GM12892 (cell line): ENCODE measurements at places on chromosomes 2 and 18.

DNA sequence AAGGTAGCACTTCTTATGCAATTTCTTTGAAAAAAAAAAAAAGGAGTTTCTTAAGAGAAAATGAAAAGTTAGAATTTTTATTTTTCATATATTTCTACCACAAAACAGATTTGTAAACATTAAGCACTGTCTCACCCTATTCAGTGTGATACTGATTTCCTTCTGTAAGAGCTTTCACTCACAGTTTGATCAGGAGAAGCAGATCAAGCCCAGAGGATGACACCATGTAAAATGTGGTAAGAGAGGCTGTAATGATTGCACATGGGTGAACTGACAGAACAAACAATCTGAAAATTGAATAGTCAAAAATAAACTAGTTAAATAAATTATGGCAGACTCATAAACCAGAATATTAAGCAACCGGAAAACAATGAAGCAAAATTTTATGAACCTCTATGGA, 54.5 kb downstream of the MEMO1 start:
- DNase-seq: no peak

DNA sequence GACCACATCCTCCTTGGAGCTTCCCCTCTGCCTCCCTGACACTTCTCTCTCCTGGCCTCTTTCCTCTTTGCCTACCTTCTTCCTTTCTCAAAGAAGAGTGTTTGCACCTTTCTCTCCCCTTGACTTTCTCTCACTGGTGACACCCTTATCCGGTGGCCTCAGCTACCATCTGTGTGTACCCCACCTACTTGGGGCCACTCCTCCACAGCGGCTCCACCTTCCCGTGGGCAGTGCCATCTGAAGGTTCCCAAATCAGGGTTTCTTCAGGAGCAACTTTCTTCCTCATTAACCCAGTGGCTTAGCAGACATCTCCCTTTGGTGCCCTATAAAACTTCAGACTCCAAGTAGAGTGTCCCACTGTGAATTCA, 5.3 kb upstream of the NCL start:
- no peak for DNase-seq

DNA sequence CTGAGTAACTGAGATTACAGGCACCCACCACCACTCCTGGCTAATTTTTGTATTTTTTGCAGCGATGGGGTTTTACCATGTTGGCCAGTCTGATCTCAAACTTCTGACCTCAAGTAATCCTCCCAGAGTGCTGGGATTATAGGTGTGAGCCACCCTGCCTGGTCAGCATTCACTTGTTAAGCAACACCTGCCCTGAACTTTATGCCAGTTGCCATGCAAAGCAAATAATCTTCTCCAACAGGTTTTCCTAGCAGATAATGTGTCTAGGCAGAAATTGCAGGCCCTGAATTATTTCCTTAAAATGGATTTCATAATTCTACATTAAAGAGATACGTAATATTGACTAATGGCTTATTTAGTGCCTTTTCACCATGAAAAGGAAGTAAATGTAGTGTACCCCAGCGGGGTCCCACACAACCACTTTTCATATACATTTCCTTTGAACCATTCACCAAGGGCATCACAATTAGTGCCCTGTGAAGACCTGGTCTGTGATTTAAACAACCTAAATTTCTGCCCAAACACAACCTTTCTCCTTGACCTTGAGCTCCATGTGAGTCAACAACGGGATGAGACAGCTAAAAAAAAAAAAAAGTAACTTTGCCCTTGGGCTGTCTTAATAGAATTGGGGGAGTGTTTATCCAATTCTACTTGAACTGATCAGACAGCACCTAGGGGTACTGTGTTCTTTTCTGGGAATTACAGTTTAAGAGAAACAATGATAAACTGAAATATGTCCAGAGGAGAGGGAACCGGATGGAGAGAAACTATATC, 41.6 kb downstream of the EEF1B2 start:
- DNase-seq: no peak

DNA sequence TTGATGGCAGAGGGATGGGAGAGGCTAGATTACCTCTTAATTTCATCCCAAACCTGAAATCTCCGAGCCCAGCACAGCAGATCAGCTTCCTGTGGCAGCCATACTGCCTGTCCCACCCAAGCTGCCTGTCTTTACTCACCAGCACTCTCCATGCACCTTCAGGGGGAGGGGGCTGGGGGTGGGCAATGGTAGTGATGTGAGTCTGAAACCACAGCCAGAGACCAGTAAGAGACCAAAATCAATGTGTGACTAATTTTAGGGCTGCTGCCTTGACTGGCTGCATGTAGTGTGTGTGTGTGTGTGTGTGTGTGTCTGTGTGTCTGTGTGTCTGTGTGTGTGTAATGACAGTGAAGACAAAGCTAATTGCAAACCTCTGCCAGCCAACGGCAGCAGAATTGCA, 11.7 kb upstream of the TEX261 start:
- no peak for DNase-seq

DNA sequence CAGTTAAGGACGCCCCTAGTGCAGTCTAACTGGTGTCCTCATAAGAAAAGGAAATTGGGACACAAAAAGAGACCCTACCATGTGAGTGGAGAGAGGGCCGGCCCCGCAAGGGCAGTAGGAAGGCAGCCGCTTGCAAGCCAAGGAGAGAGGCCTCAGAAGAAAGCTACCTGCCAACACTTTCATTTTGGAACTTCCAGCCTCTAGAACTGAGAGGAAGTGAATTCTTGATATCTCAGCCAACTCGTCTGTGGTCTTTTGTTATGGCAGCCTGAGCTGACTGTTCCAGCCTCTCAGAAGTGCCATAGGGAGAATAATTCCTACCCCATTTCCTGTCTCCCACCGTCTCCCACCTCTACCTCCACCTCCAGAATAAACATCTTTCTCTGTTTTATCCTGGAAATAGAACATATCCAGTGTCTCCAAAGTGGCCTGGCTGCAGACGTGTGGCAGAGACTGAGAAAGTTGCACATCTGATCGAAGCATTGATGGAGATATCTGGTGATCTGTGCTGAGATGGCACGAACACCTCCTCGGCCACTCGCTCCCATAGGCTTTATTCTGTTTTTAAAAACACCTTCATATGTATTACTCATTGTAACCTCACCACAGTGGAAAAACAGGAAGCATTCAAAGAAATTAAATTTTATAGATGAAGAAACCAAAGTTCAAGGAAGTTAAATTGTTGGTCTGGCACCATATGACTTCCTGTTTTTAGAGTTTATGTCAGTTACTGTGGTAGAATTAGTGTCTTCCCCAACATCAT, 39.5 kb upstream of the MARCO start:
- no peak for DNase-seq

DNA sequence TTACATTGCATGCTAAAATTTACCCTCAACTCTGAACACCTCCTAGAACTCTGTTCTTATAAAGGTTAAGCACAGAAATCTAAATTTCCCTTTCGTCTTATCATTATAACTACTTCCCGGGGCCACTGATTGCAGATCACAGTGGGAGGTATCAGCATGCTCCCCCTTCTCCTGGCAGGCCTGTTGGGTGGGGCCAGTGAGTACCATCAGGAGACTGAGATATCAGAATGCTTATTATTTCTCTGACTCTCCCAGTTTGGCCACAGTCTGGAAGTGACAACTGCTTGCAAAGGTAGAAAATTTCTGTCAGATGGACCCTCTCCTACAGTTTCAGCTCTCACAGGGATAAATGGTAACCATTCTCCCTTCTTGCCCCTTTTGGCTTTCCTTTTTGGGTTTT, 62.6 kb downstream of the DSEL start:
- DNase-seq: no peak

GRCh38 chr2:223554923-223555322, 47.2 kb downstream of the SCG2 start:
- no peak for DNase-seq

- DNase-seq: no peak
These were observed 480.3 kb downstream of the MEIS1 start for GRCh38 chr2:66915237-66915636.

GRCh38 chr2:96876269-96877041, 6.6 kb upstream of the SEMA4C start:
- no peak for DNase-seq

- no peak for DNase-seq
These were observed 2.0 kb downstream of the GIGYF2 start for GRCh38 chr2:232699110-232699509.

- DNase-seq: peak; percentile 83
These were observed 21.0 kb upstream of the PTMA start for GRCh38 chr2:231687133-231687852.

DNA sequence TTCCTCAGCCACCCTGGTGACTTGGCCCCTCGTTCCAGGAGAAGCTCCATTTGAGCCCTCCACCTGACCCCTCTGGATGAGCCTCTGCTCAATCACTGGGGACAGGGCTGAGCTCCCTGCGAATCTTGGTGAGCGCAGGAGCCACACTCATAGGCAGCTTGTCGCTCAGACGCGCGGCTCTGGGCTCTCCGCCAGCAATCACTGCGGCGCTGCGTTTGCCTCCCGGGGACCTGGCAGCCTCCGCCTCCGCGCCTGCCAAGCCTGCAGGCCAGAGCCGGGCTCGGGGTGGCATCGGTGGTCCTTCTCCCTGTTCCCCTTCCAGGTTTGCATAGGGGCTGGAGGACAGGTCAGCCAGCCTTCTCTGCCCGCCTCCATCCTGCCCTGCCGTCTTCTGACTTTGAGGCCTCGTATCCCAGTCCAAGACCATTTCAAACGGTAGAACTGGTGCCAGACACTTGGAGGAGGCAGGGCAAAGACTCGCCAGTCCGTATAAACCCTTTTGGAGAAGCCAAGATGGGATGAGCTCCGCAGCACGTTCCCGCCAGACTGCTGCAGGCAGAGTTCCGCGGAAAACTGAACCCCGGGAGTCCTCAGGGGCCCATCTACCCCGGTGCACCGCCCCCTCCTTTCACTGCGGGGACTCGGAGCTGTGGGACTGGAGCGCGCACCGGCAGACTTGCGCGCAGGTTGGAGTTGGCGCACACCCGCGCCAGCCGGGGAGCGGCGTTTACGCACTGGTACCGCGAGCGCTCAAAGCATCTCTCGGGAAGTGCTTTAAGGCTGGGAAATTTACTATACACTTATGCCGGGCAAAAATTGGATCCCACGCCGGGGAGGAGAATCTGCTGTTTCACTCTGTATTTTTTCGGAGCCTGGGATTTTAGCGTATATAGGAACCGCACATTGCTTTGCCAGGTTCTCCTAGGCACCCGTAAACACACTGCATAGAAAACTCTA, 1.1 kb upstream of the TACR1 start:
- DNase-seq: no peak

DNA sequence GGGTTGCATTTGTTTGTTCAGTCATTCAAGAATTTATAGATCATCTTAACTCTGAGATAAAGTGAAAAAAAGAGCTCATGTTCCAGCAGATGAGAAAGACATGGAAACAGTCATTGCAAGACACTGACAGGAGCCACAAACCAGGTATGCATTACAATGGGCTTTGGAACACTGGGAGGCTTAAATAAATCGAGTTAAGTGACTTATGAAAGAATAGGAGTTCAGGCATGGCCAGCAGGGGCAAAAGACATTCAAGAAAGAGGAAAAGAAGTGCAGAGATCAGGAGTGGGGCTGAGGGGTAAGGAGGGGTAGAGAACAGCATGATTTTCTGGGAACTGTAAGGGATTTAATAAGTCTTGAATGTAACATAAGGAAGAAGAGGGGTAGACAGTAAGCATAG, 121.2 kb upstream of the EPC2 start:
- no peak for DNase-seq

DNA sequence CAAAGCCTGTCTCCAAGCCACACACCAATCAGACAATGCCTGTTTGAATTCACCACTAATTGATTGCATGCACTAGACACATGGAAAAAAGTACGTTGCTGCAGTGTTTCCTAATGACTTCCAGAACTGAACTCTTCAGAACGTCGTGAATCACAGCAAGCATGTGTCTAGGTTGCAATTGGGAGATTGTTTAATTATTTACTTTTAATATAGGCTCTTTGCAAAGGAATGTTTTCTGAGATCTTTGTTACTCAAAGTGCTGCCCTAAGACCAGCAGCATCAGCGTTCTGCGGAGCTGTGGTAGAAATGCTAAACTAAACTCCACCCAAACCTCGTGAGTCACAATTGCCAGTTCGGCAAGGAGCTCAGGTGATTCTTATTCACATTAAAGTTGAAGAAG, 52.7 kb upstream of the CCDC68 start:
- no peak for DNase-seq
